ENCODE measurements at places on chromosomes 12 and 14.

- DNase-seq = no peak
Observed at GRCh38 chr12:127501916-127502315, 765.1 kb upstream of the TMEM132C start.

- DNase-seq = no peak
Observed at GRCh38 chr12:125399489-125399888, 334.3 kb downstream of the AACS start.

- DNase-seq = no peak
Observed at GRCh38 chr12:18595412-18595811, 142.4 kb downstream of the PLCZ1 start.

- DNase-seq = no peak
Observed at GRCh38 chr14:59028476-59029202, 159.8 kb upstream of the DAAM1 start.

- DNase-seq = no peak
Observed at GRCh38 chr12:92987362-92987761, 58.3 kb upstream of the EEA1 start.

- DNase-seq = no peak
Observed at GRCh38 chr12:77324416-77324762, 259.0 kb upstream of the E2F7 start.

DNA sequence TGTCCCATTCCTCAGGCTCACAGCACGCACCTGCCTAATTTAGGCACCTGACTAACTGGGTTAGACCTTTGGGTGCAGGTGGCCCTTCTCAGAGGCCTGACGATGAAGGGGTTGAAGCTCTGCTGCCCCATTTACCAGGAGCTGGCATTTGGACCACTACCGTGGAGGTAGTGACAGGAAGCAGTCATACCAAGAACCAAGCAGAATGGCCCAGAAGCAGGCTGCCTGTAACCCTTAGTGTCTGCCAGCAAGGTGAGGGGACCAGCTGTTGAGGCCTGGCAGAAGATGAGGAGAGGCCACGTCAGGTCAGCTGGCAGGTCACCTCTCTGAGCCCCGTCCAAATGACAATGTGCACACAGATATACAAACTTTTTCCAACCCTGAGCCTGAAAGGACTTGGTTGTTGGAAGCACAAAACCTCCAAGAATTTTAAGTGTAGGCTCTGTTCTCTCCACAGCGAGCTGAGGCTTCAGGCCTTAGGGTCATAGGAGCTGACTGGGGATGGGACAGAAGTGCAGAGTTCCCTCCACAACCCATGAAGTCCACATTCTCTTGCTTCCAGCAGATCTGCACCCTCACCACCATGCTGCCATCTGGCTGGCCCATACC is 23.1 kb downstream of the VASH1 start:
- no peak for DNase-seq

DNA sequence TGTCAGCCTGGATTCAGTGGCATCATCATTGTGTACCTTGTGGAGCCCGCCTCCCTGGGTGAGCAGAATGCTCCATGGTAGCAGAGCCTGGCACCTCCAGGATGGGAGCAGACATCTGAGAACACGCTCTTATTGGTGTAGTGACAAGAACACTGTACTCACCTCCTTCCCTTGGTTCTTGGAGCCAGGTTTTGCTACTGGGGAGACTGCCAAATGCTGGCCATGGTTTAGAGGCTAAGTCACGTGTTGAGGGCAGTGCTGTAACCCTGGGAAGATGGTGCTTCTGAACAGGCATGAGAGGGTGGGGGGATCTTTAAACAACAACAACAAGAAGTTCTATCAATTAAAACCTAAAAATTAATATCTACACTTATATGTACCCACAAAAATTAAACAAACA is 47.6 kb upstream of the ASPG start:
- no peak for DNase-seq

GRCh38 chr12:56122637-56123036 is 4.6 kb downstream of the ZC3H10 start:
- DNase-seq = no peak
